ENCODE measurements at places on chromosomes 4 and X. TPM values are rescaled to one million over a fixed set of nuclear protein-coding genes. Genes with fewer than 3 reads are reported as not detected.

DNA sequence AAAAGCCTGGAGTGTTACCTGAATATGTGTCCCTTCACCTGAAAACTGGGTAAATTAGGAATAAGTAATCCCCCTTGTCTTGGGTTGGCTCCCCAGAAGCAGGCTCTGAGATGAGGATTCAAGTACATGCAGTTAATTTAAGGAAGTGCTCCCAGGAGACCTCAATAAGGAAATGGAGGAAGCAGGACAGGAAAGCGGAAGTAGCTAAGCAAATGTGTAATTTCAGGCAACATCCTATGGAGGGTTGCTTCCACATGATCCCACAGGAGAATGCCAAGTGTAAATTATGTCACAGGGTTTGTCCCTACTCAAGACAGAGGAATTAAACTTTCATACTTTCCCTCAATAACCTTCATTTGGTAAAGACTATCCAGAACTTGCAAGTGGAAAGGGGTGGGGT lies 48.1 kb upstream of the ARHGEF6 start:
- no peak for DNase-seq

The GAGE1 gene
- not detected for total RNA-seq

The PRRG3 gene
- 3.4 TPM for total RNA-seq

DNA sequence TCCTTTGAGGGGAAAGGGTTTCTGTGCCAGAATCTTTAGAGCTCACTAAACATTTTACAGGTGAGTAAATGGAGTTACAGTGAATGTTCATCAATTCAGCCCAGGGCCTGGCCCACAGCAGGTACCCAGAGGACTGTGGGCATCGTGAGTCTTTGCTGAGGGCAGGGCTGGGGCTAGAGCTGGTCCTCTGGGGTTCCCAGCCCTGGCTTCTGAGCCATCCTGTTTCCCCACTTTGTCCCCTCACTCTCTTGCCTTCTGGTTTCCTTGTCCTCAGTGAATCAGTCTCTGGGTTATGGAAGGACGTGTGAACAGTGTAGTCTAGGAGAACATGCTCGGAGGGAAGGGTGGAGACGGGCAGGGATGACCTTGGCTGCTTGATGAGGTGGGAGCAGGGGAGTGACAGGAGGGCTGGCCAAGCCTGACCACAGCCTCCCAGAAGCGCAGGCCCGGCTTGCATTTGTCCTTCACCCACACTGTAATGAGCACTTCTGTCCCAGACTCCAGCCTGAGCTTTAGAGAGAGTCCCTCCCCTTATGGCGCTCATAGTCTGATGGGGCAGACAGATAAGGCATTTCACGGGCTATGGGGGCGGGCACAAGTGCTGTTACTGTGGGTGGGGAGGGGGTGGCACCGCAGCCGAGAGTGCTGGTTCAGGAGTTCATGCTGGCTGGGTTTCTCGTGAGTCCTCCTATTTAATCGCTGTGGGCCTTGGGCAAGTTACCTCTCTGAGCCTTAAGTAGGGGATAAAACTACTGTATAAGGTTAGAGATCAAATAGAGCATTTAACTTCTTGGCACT lies 17.3 kb downstream of the TBC1D14 start:
- peak; percentile 77 for DNase-seq

DNA sequence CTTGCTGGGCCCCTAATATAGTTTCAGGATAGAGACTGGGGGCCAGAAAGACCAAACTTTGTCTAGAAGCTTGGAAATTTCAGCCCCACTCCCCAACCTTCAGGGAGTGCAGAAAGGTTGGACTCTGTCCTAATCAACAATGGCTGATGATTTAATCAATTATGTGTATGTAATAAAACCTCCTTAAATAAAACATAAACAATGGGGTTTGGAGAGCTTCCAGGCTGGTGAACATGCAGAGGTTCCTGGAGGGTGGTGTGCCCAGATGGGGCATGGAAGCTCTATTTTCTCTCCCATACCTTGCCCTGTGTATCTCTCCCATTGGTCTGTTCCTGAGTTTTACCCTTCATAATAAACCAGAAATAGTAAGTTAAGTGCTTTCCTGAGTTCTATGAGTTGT lies 174.2 kb downstream of the GC start:
- no peak for DNase-seq

The TMPRSS11A gene
- not detected for total RNA-seq

- DNase-seq, result no peak
Observed at GRCh38 chrX:50099331-50099730, 101.5 kb downstream of the AKAP4 start.

DNA sequence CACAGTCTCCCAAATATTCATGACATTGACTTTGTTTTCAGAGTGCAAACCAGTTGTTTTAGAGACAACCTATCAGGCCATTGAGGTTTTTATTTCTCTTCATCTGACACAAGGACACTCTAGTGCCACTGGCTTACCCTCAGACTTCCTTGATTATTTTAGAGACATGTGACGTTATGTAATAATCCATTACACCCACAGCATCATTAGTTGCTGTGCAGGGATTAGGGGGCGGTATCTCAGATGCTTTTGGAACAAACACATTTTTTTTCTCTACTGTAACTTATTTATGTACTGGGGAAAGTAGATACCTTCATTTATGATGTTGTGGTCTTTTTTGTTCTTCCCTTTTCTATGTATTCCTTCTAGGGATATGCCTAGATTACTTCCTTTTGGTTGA lies 2293.1 kb downstream of the PCDH7 start:
- DNase-seq, result no peak
